B cell (primary cell): ENCODE measurements at places on chromosomes 6 and 20. TPM values are rescaled to one million over a fixed set of nuclear protein-coding genes. Genes with fewer than 3 reads are reported as not detected.

GRCh38 chr6:161400671-161401070 lies 126.8 kb upstream of the AGPAT4 start:
- no peak for DNase-seq

DNA sequence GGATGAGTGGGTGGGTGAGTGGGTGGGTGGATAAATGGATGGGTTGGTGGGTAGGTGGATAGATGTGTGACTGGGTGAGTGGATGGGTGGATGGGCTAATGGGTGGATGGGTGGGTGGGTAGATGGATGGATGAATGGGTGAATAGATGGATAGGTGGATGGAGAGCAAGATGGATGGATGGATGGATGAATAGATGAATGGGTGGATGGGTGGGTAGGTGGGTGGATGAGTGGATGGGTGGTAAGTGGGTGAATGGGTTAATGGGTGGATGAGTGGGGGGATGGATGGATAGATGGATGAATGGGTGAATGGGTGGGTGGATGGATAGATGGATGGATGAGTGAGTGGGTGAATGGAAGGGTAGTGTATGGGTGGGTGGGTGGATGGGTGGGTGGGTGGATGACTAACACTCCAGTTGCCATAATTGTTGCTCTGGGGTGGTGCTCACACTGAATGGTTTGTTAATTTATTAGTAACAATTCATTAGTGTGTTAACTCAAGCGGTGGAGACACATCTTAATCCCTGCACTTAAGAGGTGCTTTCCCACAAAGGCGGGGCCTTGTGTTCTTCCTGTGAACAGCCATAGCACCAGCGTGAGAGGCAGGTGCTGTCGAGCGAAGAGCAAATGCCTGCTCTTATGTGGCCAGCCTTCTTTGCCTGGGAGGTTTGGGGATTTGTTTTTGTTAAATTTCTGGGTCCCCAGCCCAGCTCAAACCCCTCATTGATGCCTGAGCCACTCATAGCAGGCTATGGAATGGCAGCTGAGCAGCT lies 4.9 kb upstream of the APCDD1L start:
- DNase-seq: no peak

DNA sequence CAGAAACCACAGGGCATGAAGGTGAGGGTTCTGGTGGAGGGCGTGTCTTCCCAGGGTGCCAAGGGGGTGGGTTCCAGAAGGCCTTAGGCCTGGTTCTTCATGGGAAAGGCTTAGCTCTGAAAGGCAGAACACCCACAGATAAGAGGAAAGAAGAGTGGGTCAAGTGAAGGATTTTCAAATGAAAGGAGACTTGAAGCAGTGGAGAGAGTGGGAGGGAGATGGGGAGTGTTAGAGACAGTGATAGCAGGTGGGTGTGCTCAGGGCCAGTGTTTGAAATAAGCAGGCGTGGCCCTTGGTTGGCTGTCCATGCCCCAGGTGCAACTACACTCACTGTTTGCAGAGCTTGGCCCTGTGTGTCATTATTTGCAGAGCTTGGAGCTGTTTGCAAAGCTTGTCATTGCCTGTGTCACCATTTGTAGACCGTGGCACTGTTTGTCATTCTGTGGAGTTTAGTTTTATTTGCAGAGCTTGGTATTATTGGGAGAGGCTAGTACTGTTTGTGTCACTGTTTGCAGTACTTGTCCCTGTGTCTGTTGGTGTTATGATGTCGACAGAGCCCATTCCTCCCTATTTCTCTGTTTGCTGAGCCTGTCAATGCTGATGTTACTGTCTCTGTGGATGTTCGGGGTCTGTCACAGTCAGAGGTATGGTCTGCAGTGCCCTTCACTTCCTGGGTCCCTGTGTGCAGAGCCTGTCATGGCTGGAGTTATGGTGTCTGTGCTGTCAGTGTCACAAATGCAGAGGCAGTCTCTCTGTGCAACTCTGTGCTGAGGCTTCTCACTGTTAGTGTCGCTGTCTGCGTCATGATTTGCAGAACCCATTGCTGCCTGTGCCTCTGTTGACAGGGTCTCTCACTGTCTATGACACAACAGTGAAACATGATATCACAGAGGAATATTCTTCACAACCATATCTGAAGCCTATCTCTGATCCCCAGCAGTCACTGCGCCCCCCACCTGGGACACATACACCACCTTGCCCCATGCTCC lies 127.7 kb upstream of the LRFN2 start:
- DNase-seq: no peak

SPTLC3 gene
- not detected in 2 replicates for total RNA-seq

MOG gene
- not detected in 2 replicates for total RNA-seq

DNA sequence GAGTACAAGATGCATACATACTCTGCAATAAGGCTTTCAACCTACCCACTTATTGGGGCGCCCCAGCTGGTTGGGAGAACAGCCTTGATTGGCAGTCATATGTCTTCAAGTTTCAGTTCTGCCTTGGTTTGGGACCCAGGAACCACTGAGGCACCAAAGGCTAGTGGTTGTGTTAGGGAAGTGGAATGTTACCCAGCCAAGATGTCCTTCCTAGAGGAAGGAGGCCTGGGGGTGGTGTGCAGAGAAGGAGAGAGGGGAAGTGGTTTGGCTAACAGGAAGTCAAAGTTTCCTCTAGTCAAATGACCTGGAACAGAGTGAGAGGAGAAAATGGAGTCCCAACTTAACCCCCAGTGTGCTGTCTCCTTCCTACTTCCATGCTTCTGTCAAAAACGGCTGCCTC lies 59.4 kb downstream of the CD164 start:
- DNase-seq: peak; percentile 19

DNA sequence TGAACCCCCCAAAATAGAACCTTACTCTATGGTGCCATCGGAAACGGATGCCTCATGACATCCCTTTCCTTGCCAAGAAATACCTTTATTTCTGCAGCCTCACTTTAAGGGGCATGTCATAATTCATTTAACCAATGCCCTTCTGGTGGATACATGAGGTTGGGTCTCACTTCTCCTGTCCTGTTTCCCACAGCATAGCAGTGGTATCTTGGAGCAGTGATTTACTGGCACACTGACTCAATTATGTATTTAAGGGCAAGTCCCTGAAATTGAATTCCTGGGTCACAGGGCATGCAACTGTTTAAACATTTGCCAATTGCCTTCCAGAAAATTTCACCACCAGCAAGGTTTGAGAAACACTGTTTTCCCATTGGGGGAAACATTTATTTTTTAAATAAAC lies 639 bp upstream of the LBP start:
- no peak for DNase-seq

- no peak for DNase-seq
Measured at GRCh38 chr20:6925744-6926278, 158.3 kb downstream of the BMP2 start.

DNA sequence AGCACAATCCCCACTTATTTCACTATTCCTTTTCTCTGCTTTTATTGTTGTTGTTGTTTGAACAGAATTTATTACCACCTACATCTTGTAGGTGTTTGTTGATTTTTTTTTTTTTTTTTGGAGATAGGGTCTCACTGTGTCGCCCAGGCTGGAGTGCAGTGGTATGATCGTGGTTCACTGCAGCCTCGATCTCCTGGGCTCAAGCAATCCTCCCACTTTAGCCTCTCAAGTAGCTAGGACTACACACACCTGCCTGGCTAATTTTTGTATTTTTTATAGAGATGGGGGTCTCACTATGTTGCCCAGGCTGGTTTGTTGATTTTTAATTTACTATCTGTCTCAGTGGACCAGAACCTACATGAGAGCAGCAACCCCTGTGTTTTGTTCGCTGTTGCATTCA lies 3.6 kb downstream of the ZSCAN12 start:
- no peak for DNase-seq

- no peak for DNase-seq
Measured at GRCh38 chr6:34275128-34275804, 26.5 kb upstream of the SMIM29 start.

DNA sequence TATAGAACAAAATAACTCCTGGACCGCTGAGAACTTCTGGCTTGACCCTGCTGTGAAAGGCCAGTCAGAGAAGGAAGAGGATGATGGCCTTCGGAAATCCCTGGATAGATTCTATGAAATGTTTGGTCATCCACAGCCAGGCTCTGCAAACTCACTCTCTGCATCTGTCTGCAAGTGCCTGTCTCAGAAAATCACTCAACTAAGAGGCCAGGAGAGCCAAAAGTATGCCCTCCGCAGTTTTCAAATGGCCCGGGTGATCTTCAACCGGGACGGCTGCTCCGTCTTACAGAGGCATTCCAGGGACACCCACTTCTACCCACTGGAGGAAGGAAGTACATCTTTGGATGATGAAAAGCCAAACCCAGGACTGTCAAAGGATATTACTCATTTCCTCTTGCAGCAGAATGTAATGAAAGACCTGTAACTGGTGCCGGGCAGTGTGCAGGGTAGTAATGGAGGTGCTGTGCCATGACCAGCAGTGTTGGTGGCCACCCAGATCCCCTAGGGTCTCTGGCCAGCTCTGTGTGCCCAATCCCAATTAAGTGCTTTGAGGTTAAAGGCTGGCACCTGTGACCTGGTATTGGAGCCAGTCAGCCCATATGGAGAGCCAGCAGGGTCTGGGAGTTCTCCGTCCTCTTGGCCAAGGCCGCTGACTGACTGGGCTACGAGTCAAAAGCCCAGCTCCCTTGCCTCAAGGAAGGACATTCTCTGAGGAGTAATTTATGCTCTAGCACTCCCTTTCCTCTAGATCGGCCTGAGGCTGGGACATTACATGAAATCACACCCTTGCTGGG lies 87.1 kb downstream of the TRMT6 start:
- no peak for DNase-seq
